Activated naive CD4-positive, alpha-beta T cell (primary cell): ENCODE measurements at places on chromosomes 16 and 17.

DNA sequence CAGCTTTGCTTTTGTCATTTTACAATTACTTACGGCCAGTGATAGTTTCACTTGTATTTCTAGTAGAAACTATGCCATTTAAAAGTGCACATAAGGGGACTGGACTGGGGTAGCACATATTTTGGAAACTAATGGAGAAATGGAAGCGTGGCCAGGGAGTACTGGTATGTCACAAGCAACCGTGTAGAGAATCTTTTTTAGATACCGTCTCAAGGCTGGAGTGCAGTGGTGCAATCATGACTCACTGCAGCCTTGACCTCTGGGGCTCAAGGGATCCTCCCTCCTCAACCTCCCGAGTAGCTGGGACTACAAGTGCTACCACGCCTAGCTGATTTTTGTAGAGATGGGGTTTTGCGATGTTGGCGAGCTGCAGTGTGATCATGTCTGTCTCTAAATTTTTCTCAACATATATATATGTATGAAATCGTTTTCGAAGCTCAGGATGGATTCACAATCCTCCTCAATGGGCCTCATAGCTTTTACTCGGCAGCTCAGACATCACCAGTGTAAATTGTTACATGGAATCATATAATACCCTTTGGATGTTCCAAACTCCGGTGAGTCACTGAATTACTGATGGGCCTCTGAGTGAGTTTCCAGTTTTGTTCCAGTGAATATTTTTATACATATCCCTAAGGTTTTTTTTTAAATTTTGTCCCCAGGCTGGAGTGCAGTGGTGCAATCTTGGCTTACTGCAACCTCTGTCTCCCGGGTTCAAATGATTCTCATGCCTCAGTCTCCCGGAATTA is 51.7 kb downstream of the ZNF778 start:
- no peak for DNase-seq

GRCh38 chr17:60128171-60128859 is 21.5 kb upstream of the CA4 start:
- no peak for DNase-seq

- no peak for DNase-seq
These were observed 168.1 kb upstream of the RBL2 start for GRCh38 chr16:53266156-53266555.

DNA sequence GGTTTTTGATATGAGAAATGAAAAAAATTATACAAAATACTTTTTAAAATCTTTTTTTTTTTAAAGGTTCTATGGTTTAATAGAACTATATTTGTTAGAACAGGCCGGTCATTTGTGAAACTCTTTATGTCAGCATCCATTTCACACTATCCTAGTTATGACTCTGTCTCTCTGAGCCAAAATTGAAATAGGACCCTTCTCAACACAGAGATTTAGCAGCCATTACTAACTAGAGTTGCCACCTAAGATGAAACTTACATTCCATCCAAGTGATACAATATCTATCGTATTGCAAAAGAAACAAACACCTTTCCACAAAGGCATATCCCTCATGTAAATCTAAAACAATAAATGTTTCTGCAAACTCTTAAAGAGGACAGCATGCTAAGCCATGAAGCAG is 249.8 kb downstream of the CDH11 start:
- DNase-seq = no peak

- DNase-seq = no peak
These were observed 322.0 kb downstream of the MAF start for GRCh38 chr16:79278506-79278905.

DNA sequence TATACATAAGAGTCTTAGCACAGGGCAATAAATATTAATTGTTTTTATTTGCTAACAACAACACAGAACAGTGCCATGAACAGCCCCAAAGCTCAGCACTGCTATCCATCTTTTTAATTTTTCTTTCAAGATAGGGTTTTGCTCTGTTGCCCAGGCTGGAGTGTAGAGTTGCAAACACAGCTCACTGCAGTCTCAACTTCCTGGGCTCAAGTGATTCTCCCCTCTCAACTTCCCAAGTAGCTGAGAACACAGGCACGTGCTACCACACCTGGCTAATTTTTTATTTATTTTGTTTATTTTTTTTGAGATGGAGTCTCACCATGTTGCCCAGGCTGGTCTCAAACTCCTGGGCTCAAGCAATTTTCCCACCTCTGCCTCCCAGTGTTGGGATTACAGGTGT is 47.6 kb upstream of the AKAP1 start:
- no peak for DNase-seq

GRCh38 chr16:11781773-11782172 is 15.3 kb downstream of the ZC3H7A start:
- no peak for DNase-seq

GRCh38 chr16:84423416-84423837 is 55.1 kb downstream of the ATP2C2 start:
- no peak for DNase-seq

GRCh38 chr16:12210258-12210880 is 233.8 kb downstream of the SNX29 start:
- no peak for DNase-seq

GRCh38 chr16:67392301-67393059 is 818 bp downstream of the TPPP3 start:
- DNase-seq = no peak

- DNase-seq = no peak
These were observed 72.7 kb upstream of the GAS7 start for GRCh38 chr17:10271106-10271562.

- DNase-seq = no peak
These were observed 124.3 kb downstream of the NPIPB5 start for GRCh38 chr16:22634954-22635353.

DNA sequence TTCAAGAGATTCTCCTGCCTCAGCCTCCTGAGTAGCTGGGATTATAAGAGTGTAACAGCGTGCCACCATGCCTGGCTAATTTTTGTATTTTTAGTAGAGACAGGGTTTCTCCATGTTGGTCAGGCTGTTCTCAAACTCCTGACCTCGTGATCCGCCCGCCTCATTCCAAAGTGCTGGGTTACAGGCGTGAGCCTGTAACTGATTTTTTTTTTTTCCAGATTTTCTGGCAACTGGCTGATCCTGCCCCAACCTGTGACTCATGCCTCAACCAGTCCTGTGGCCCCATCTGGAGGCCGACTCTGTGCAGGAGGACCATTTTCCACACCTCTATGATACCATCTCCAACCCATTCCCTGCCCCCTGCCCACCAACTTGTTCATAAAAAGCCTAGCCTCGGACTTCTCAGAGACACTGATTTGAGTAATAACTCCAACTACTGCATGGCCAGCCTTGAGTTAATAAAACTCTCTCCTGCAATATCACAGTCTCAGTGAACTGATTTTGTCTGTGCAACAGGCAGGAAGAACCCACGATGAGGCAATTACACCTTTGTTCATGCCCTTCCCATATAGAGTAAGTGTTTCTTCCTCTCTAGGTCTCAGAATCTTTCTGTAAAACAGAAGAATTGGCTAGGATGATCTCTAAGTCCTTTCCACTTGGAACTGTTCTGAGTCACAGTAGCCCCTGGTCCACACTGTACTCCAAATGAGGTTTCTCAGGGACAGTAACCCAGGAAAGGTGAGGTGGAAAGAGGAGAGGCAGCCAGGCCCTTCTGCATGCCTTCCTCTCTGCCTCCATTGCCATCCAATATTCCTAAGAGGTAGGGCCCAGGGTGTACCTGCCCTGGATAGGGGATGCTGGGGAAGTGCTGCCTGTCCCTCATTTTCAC is 8.8 kb upstream of the CNOT1 start:
- DNase-seq = no peak

DNA sequence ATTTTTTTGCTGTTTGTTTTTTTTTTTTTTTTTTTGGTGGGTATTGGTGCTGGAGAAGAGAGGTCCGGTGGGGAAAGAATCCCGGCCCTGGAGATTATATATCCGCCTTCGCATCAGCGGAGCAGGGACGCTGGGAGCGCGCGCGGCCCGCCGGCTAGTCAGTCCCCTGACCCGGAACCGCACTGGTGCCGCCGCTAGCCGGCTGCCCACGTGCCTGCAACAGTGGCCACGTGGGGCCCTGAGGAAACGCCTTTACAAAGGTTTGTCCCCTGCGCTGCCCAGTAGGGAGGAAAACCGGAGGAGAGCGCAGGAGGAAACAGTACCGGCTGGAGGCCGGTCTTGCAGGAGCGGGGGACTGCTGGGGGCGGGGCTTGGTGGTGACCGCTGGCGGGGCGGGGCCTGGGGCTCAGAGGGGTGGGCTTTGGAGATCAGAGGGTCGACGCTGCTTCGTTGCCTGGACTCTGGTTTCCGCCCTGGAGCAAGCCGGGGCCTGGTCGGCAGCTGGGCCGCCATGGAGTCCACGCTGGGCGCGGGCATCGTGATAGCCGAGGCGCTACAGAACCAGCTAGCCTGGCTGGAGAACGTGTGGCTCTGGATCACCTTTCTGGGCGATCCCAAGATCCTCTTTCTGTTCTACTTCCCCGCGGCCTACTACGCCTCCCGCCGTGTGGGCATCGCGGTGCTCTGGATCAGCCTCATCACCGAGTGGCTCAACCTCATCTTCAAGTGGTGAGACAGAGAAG is at the start of gene G6PC3:
Gene G6PC3, plus strand, starts transcription at position 281 of the 743 bp plus-strand sequence. Its CDS starts 231 bp downstream, at position 512.
- peak; percentile 45 for DNase-seq

DNA sequence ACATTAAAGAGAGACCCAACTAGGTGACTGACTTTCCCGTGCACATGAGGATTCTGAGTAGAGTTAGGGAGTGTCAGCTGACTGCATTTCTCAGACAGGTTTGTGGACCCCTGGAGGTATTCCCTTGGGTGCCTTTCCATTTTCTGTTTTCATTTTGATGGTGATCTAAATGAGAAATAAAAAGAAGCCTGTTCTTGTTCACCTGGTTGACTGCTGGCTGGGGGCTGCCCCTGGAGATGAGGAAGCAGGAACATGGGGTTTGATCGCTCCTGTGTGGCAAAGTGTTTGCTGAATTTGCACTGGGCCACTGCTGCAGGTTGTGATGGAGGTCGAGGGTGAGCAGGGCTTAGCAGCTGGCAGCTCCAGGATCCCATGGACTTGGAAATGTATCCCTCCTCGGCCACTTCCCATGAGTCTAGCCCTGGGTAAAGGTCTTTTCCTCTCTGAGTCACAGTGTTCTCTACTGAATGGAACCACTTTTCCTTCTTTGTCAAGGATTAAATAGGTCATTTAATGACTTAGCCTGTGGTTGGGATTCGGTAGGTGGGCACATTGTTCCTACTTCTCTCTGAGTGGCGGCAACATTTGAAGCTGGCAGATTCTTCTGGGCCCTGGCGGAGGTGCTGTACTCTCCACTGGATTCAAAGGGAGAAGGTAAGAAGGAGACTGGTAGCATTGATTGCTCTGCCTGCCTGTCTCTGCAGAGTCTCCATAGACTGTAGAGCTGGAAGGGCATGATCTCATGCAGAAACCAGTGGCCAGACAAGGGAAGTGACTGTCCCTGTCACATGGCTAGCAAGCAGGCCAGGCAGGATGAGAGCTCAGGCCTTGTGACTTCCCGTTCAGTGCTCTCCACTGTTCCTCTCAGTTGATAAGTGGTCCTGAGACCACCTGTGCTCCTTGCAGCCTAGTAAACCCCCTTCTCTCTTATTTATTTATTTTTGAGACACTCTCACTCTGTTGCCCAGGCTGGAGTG is 17.9 kb downstream of the SNX29 start:
- no peak for DNase-seq

- DNase-seq = no peak
These were observed 63.8 kb upstream of the CHMP6 start for GRCh38 chr17:80927791-80928216.

DNA sequence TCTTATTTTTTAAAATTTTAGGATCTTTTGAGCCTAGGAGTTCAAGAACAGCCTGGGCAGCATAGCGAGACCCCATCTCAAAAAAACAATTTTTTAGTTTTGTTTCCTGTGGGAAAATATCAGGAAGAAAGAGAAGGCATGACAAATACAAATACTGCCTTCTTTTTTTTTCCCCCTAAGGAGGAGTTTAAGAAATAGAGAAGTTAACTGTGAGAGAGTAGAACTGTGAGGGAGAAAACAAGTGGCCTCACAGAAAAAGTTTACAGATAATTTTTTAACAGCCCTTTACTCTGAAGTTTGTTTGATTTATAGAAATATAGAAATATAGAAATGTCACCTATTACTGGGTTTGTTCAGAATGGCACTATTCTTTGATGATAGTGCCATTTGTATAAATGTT is 21.1 kb downstream of the TTYH2 start:
- no peak for DNase-seq

DNA sequence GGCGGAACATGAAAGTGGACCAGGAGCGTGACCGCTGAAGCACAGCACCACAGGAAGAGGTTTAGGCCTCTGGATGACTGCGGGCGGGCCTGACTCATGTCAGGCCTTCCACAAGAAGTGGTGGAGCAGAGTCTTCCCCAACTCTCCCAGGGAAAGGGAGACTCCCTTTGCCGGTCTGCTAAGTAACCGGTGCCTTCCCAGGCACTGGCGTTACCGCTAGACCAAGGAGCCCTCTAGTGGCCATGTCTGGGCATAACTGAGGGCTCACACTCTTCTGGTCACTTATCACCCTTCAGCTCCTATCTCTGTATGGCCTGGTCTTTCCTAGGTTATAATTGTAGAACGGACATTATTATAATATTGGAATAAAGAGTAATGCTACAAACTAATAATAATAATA is 1931.9 kb downstream of the TP53TG3F start:
- DNase-seq = no peak

GRCh38 chr17:13978478-13978877 is 90.8 kb upstream of the COX10 start:
- no peak for DNase-seq

GRCh38 chr16:9965079-9965478 is 217.1 kb downstream of the GRIN2A start:
- DNase-seq = no peak

- DNase-seq = no peak
These were observed 7.5 kb downstream of the STX1B start for GRCh38 chr16:31002862-31003341.

DNA sequence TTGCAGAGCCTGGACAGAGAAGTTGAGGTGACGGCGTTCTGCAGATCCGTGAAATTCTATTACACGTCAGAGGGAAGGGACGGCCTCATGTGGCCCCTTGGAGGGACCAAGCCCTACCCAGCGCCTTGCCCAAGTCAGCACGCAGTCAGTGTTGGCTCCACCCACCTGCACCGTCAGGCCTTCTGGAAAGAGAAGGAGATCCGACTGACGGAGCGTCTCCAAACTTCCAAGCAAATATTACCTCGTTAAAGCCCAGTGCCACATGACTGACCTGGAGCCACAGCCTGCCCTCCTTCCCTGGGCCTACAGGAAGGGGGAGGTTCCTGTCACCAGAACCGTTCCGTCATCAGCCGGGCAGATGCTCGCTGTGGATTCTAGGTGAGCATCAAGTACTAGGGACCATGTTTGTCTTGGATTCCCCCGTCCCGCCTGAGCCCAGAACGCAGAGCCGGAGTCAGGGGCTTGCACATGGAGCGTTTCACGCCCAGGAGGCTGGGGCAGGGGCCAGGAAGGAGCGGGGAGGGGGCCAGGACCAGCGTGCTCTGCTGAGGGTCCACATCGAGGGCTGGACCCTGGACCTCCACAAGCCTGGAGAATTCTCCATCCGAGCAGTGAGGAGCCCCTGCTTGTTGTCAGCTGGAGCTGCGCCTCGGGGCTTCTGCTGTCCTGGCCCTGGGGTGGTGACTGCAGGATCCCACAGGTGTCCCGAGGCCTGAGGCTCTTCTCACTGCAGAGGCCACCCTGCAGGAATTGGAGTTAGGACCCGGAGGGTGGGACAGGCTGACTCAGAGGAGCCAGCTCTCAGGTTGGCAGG is 22.6 kb upstream of the METRNL start:
- no peak for DNase-seq

- DNase-seq = no peak
These were observed 12.8 kb downstream of the TBC1D26 start for GRCh38 chr17:15744885-15745284.
